Fibroblast of pulmonary artery (primary cell): ENCODE measurements at places on chromosomes 6 and 20.

GRCh38 chr20:53364646-53365045 is 229.0 kb downstream of the ZNF217 start:
- no peak for DNase-seq

GRCh38 chr6:15207923-15208322 is 37.9 kb upstream of the JARID2 start:
- DNase-seq: peak; percentile 4

- no peak for DNase-seq
These were observed 15.4 kb downstream of the ENPP3 start for GRCh38 chr6:131652472-131652871.

- no peak for DNase-seq
These were observed 359 bp downstream of the PHIP start for GRCh38 chr6:79077715-79078074.

- DNase-seq: no peak
These were observed 153.6 kb upstream of the QKI start for GRCh38 chr6:163260911-163261310.

- peak; percentile 80 for DNase-seq
These were observed 12.3 kb upstream of the TMC2 start for GRCh38 chr20:2523919-2524708.

- DNase-seq: peak; percentile 74
These were observed 6.0 kb upstream of the FASTKD5 start for GRCh38 chr20:3165473-3166337.

DNA sequence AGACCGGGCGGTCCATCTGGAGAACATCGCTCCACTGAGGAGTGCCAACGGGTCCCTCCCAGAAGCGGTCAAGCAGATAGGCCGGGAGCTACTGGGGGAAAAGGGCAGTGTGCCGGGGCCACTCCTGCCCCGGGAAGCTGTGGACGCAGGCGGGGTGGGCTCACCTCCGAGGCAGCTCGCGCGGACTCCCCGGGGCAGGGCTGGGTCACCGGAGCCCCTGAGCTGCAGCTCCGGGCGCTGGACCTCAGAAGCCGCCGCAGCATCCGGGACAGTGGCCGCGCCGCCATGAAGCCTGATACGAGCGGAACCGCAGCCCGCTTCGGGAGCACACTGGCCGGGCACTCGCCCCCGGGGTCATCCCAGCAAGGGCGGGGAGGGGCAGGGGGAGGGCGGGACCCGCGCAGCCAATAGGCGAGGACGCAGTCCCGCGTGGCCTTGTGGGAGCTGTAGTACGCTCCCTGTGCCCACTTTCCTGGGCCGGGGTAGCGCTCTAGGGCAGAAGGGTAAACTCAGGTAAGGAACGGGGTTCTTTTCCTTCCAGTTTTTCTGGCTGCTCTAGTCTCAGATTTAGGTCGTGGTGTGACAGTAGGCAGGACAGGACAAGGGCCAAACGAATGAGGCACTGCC is at the start of gene MOCS1:
TSS of gene MOCS1 (minus strand) at position 332 of the 627 bp plus-strand sequence. CDS start at position 287, 45 bp downstream.
- peak; percentile 71 for DNase-seq

- peak; percentile 77 for DNase-seq
These were observed 212.3 kb upstream of the TBX18 start for GRCh38 chr6:84976526-84977362.

GRCh38 chr20:54377992-54378773 is 97.2 kb upstream of the DOK5 start:
- DNase-seq: no peak

DNA sequence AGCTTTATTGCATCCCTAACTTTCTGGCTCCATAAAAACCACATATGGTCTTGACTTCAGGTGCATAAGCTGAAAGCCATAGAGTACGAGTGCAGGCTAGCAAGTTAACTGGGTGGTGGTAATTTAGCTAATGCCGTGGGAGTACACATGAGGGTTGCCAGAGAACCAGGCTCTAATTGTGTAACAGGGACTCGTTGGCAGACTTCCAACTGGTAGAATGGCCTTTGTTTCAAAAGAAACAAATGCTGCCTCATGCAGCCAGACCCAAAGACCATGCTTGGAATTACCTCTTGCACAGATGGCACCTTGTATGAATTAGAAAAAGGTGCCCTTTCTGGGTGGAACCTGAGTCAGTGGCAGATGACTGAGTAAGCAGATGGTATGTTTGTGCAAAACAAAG is 73.2 kb downstream of the LY86 start:
- DNase-seq: peak; percentile 93

DNA sequence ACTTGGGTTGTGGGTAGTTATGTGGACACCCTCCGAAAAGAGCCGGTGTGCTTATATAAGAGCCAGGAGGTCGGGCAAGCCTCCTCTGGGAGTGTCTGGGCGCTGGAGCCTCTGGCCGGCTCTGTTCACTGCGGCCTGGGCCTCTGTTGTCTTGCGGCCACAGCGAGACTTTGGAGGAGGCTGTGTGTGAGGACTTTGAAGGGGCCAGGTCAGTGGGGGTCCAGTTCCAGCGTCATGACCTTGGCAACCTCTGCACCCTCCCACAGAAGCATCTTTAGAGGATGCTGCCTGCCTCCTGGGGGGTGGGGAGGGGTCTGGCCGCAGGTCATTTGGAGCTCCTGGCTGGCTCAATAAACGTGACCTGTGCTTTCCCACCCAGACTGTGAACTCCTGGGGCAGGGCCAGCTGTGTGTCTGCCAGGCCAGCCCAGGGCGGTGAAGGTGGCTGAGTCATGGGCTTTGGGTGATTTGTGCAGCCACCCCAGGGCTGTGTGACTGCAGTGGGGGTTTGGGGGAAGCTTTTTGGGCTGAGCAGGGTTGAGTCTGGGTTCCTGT is 1.2 kb downstream of the TCEA2 start:
- DNase-seq: no peak

GRCh38 chr6:32975886-32976285 is 7.5 kb downstream of the BRD2 start:
- no peak for DNase-seq

- peak; percentile 51 for DNase-seq
These were observed 33.6 kb downstream of the GFOD1 start for GRCh38 chr6:13453771-13454251.

DNA sequence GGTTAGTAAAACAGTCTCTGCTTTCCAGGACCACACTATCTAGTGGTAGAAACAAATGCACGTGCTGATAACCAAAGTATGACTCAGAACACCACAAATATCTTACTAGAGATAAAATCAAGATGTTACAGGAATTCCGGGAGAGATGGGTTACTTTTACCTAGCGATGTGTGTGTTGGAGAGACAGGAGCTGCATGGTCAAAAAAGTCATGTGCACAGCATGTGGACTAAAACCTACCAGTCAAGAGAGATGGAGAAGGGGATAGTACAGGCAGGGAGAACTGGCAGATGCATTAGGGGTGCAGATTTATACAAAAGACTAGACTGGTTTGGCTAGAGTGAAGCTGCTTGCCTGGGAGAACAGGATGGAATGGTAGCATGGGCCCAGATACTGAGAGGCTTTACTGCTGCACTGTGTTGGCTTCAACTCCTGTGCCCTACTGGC is 75.3 kb upstream of the MRAP2 start:
- no peak for DNase-seq

DNA sequence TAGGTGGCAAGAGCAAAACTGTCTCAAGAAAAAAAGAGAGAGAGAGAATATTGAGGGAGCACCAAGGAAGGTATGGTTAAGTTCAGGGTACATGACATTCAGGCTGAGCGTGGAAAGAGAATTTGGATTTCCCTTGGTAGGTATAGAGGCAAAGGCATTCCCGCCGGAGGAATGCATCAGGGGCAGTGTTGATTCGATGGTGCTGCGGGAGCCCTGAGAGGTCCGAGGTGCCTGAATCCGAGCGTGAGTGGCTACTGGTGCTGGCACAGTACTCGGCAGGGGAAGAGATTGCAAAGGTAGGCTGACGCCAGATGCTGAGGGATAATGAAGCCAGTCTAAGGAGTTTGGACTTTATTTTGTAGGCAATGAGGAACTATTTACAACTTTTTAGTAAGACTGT is 20.0 kb downstream of the BMP6 start:
- no peak for DNase-seq

- DNase-seq: peak; percentile 69
These were observed 3.3 kb upstream of the BIRC7 start for GRCh38 chr20:63232235-63233060.

DNA sequence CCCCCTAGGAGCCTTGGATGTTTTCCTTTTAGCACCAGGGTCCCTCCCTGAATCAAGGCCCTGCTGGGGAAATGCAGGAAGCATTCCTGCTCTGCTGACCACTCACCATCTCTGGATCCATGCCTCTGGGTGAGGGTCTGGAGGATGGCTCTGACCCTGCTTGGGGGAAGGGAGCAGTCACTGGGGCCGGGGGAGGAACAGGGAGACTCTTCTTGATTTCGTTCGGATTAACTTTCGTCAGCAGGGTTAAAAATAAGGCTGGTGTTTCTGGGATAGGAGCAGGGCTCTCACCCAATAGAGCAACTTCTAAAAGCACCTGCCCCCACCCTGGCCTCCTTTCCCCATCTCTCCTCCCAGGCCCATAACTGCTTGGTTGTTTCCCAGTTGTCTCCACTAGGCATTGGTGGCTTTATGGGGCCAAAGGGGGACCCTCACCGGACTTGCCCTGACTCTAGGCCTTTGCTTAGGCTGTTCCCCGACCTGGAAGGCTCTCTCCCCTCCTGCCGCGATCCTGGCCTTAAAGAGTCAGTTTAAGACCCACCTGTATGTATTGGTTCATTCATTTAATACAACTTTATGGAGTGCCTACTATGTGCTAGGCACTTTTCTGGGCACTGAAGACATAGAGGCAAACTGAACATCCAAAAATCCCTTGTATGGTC is 63.0 kb downstream of the JPH2 start:
- DNase-seq: no peak

- peak; percentile 63 for DNase-seq
These were observed 79.0 kb upstream of the RGS17 start for GRCh38 chr6:153210083-153210482.

- DNase-seq: no peak
These were observed 75.9 kb downstream of the ERMARD start for GRCh38 chr6:169827290-169827717.

- no peak for DNase-seq
These were observed 19.3 kb downstream of the MAFB start for GRCh38 chr20:40669692-40670091.

DNA sequence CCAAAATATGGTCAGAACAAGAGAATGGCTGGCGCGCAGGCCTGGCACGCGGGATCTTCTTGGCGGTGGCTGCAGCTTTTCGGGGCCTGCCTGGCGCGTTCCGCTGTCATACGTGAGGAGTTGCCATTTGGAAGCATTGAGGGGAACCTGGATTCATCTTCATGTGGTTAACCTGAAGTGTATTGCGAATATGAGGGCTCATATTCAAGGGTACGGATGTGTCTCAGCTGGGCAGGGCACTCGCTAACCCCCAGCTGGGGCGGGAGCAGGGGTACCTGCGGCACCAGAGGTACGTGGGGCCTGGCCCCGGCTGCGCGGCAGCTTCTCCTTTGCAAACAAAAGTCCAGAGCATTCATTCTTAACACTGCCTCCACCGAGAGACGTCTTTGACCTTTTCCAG is 605.6 kb downstream of the QKI start:
- DNase-seq: no peak

GRCh38 chr6:39599973-39600372 is 125.2 kb downstream of the KIF6 start:
- DNase-seq: no peak

DNA sequence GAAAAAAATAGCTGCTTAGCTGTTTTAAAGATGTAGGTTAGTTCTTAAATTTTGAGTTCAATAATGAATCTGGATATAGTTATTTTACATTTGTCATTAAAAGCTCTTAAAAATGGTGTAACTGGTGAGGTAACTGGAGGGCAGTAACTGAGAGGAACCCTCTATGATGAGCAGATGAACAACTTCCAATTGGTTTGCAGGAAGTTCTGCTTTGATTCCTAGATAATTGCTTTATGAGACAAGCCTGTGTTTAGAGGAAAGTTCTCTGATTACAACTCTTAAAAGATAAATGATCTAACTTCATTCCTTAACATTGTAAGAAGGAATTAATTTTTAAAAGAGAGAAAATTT is 8.5 kb downstream of the MYLIP start:
- no peak for DNase-seq

- DNase-seq: no peak
These were observed 10.3 kb downstream of the KIZ start for GRCh38 chr20:21136015-21136732.

DNA sequence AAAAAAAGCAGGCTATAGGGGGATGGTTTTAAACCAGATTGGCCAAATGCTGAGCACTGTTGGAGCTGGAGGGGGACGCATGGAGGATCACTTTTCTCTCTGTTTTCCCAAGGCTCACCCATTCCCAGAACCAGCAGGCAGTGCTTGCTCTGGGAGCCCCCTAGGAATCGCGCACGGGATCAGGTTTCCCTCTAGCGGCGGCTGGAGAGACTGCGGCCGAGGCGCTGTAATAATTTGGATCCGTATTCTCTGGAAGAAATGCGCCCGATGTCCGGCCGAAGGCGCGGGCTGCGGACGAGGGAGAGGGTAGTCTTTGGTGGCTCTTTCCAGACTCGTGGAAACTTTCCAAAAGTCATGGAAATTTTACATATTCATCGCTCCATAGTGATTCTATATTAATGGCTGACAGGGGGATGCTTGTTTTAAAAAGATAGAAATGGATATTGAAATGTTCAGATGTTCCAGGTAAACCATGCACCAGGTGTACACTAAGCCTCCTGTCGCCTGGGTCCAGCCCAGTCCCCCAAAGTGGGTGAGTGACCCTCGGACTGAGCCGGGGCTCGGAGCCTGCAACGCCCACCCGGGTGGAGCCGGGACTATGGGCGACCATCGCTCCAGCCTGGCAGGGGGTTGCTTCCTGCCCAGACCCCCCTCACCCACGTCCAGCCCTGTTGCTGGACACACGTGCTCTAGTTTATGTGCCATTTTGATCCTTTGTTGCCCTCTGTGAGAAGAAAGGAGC is 78.7 kb upstream of the PHACTR3 start:
- peak; percentile 46 for DNase-seq

DNA sequence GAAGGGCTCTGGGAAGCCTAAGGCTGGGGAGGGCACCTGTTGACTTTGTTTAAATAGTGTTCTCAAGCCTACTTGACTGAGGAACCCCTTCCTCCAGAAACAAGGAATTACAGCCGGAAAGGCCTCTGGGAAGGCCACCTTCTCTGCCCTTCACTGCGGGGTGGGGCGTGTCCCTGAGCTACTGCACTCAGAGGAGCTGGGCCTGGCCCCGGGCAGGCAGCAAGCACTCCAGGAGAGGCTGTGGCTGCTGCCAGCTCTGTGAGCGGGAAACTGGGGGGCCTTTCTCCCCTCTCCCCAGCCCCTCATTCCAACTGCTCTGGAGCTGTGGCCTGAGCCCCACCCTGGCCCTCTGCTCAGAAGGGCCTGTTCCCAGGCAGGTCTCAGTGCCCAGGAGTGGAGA is 4.0 kb upstream of the OSBPL2 start:
- no peak for DNase-seq

GRCh38 chr6:165556116-165556843 is 106.8 kb downstream of the PDE10A start:
- peak; percentile 65 for DNase-seq

- DNase-seq: no peak
These were observed 477.1 kb upstream of the EYS start for GRCh38 chr6:66184091-66184490.
